Activated T-helper 2 cell treated with anti-CD3 and anti-CD28 coated beads, Interferon-gamma antibody, Interleukin-2, Interleukin-4, amounts not matched to agents 10 μg/mL and 5 μg/mL and 100 μg/mL, durations not matched to agents 14 hours and 24 hours and 36 hours (primary cell): ENCODE measurements at places on chromosomes 3 and 15. TPM values are rescaled to one million over a fixed set of nuclear protein-coding genes. Genes with fewer than 3 reads are reported as not detected.

RFT1 gene
- total RNA-seq = 36.4 and 38.8 TPM in 2 replicates

RASA2 gene
- total RNA-seq = 30.0 and 34.5 TPM in 2 replicates

ZNF717 gene
- 7.9 and 9.2 TPM in 2 replicates for total RNA-seq

RUVBL1 gene
- 111 and 112 TPM in 2 replicates for total RNA-seq

PRR20G gene
- not detected in 2 replicates for total RNA-seq

CTXN2 gene
- 0.05 TPM in 1 of 2 replicates, not detected in the other for total RNA-seq

CAMK1 gene
- total RNA-seq = 113 and 116 TPM in 2 replicates

CLDN16 gene
- total RNA-seq = not detected in 2 replicates

DCP1A gene
- total RNA-seq = 44.0 and 44.3 TPM in 2 replicates
